ENCODE measurements at places on chromosomes 7 and 10.
A peak's percentile ranks its signal among the peaks of the same experiment; 100 is the strongest.

GRCh38 chr7:95875519-95875918 lies 103.2 kb downstream of the DYNC1I1 start:
- no peak for DNase-seq

DNA sequence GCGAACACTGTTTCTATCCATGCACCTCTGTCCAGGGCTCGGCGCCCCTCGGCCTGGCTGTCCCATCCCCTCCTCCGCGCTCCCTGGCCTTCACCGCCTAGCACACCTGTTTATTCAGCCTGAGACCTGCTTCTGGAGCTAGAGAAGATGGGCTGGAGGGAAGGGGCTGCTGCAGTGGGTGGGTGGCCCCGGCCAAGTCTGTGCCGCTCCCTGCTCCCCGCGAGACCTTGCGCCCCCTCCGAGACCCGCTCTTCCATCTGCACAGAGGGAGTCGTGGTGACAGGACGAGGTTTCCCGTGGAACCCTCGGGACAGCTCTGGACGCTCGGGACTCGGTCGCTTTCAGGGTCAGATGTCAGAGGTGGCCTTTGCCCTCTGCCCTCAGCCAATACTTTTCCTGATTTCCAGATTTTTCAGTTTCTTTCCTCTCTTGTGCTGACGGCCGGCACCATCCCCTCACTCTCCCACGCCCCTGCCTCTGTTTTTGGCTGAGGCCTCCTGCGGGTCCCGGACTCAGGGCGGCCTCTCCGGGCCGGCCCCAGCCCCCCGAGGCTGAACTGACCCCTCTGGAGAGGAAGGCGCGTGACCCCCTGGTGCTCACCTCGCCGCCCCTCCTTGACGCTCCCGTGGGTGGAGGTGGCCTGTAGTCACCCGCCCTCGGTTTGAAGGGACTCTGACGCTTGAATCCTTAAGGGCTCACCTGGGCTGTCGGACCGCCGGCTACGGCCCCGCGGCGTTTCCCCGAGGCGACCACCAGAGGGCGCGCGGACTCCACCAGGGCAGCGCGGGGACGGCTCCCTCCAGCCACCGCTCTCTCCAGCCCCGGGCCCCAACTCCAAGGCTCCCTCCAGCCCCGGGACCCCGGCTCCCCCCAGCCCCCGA lies 15.6 kb downstream of the SHH start:
- peak; percentile 63 for DNase-seq

- peak; percentile 88 for DNase-seq
Observed at GRCh38 chr10:72625608-72626443, at the start of gene MICU1. TSS of gene MICU1 (minus strand) at chr10:72626079. CDS start at chr10:72566793, 59,286 bp downstream.

DNA sequence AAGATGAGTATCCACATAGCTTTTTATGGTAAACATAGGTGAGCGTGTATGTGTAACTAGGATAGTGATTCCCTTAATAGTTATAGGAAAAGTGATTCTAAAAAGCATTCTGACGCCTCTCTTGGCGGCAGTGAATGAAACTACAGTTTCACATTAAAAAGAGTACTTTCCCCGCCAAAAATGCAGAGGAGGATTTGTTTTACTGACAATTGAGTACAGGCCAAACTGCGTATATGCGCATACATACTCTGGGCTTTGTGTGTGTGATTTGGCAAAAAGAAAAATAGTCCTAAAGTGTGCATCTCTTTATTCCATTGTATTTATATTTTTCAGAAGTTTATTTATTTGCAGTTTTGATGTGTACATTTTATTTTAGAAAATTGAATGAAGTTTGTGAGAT lies 10.3 kb downstream of the CUL1 start:
- DNase-seq, result no peak

- DNase-seq, result no peak
Observed at GRCh38 chr7:129222064-129222463, 2.8 kb upstream of the AHCYL2 start.

- DNase-seq, result no peak
Observed at GRCh38 chr7:94133460-94133859, 129.3 kb upstream of the BET1 start.

DNA sequence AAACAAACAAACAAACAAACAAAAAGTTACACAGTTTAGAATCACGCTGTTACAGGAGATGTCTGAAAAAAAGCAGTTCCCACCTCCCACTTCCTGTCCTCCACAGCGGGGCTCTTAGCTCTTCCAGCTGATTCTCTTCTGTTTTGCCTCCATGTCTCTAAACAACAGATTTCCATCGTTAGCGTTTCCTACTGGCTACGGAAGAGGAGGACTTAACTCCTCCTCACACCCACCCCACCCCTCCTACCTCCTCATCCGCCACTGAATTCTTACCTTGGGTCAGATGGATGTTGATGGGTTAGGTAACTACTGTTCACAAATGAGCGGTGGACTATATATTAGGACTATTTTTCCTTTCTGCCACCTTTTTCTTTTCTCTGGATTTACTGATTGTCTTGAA lies 36.8 kb upstream of the NUB1 start:
- DNase-seq, result no peak

DNA sequence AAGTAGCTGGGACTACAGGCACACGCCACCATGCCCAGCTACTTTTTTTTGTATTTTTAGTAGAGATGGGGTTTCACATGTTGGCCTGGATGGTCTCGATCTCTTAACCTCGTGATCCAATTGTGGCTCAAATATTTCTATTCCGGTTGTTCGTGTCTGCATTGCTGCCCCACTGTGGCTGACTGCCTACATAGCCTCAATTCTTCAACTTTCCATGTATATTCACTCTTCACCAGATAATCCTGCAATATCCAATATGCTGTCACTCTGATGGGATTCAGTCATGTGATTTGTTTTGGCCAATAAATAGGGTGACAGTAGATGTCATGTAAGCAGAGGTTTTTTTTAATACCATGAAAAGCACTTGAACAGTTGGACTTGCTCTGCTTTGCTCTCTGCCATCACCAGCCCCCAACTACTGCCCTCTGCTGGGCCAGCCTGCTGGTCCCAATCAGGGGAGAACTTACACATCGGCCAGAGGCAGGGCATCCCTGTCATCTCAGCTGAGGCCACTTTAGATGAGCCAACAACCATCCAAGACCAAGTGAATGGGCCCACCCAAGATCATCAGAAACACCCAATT lies 56.7 kb downstream of the NSUN6 start:
- no peak for DNase-seq

- no peak for DNase-seq
Observed at GRCh38 chr10:132526676-132527075, 10.9 kb upstream of the INPP5A start.

DNA sequence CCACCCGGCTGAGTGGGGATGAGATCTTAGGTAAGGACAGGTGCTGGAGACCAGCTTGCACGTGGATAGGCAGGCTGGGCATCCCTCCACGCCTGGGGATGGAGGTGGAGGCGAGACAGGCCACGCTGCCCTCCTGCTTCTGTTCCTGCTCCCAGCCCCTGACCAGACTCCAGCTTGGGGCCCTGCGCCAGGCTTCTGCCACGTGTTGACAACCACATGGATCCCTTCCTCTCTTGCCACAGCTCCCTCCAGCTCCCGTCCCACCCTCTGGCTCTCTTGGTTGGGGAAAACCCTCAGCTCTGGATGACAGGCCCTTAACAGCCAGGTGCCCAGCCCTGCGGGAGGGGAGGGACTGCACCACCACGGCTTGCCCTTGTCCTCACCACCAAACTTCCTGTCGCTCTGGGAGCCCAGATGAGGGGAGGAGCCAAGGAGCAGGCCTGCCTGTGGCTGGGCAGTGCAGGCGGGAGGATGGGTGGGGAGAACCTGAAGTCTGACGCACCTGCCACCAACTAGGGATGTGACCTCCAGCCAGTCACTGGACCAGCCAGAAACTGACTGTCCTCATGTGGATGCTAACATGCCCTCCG lies 36.0 kb downstream of the KCNH2 start:
- peak; percentile 16 for DNase-seq

Data from activated naive CD4-positive, alpha-beta T cell (primary cell).